Lung microvascular endothelial cell (primary cell): ENCODE measurements at places on chromosomes 13 and 19.

GRCh38 chr19:10195199-10195519 lies 406 bp upstream of the DNMT1 start:
- DNase-seq = no peak

GRCh38 chr19:10037367-10037766 lies 24.1 kb downstream of the RDH8 start:
- DNase-seq = no peak

GRCh38 chr13:29954082-29955028 lies 103.9 kb upstream of the UBL3 start:
- no peak for DNase-seq

DNA sequence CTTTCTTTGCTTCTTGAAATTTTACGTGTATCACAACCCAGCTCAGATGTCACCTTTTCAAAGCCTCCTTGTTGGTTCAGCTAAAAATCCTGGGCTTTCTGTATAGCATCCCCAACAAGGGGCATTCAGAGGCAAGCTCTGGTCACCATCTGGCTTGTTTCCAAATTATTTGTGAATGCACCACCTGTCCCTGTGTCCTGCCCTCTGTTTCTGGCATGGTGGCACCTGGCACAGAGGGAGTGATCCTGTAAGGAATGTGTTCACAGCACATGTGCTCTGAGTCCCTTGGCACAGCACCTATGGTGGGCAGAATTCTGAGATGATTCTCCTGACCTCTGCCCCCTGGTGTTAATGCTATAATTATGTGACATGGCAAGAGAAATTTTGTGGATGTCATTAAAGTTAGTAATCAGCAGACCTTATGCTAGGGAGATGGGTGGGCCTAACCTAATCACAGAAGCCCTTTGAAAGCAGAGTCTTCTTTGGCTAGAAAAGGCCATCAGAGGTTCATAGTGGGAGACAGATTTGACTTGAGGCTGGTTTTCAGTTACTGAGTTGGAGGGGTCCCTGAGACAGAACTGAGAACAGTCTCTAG lies 76.3 kb downstream of the ZNF429 start:
- no peak for DNase-seq

DNA sequence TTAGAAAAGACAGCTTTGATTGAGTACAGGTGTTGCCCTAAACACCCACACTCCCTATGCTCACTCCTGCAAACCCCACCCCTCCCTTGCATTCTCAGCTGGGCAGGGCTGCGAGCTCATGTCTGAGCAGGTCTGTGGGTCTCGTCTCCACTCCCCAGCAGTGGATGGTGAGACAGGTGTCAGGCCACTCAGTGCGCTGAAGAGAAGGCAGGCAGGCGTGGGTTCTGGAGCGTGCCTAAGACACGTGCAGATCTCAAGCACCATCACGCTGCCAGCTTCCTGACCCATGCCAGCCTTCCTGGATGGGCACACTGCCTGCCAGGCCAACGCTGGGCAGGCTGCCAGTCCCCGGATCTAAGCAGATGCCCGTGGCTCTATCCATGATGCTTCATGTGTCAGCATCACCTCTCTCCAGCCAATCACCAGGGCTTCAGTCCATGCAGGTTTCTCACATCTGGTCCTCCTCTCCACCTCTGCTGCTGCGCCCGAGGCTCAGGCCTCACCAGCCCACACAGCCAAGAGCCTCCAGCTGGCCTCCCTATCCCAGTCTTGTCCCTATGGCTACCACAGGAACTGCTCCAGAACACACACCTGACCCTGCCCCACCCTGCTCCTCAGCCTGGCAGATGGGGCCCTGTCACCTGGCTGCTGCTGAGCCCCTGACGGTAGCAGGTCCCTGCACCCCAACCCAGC lies 42.6 kb downstream of the EPS15L1 start:
- no peak for DNase-seq

DNA sequence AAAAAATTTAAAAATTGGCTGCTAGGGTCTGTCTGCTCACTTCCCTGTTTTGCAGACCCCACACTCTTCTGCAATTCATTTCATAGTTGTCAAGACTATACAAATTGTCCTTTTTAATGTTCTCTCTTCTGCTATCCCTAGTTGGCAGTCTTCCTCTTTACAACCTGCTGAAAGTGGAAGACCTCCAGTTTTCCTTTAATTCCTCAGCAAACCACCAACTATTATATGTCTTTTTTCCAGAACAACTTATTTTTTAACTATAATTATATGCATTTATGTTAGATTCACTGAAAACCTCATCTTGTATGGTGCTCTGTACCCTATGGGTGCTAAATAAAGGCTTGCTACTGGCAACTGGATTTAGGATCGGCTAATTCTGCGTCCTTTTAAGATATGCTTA lies 1.1 kb upstream of the PHF11 start:
- DNase-seq = no peak

DNA sequence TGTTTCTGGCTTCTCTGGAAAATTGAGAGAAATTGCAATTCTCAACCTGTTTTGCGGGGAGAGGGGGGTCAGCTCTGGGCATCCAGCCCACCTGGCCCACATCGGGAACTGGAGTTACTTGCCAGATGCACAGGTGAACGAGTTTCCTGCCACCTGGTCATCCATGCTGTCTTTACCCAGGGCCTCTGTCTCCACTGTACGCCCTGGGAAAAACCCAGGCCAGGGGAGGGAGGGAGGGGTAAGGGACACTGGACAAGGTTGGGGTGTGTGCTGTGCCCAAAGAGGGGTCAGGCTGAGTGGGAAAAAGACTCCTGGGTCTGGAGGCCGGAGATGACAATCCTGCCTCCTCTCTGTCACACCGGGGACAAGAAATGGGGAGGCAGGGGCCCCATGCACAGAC lies 307.6 kb downstream of the ZNF536 start:
- DNase-seq = no peak

DNA sequence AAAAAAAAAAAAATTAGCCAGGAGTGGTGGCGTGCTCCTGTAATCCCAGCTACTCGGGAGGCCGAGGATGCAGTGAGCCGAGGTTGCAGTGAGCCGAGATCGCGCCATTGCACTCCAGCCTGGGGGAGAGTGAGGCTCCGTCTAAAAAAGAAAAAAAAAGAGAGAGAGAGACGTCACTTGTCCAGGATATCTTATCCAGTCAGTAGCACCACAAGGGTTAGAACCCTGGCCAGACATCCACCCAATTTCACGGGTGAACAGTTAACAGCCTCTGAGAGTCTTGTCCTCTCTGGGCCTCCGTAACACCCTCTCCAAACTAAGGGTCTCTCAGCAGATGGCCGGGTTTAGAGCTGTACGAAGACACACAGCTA lies 917 bp upstream of the CLPTM1 start:
- DNase-seq = no peak

- no peak for DNase-seq
Measured at GRCh38 chr19:33401683-33402420, 28.3 kb downstream of the CEBPG start.

- no peak for DNase-seq
Measured at GRCh38 chr13:85236413-85236812, 562.8 kb downstream of the SLITRK6 start.

DNA sequence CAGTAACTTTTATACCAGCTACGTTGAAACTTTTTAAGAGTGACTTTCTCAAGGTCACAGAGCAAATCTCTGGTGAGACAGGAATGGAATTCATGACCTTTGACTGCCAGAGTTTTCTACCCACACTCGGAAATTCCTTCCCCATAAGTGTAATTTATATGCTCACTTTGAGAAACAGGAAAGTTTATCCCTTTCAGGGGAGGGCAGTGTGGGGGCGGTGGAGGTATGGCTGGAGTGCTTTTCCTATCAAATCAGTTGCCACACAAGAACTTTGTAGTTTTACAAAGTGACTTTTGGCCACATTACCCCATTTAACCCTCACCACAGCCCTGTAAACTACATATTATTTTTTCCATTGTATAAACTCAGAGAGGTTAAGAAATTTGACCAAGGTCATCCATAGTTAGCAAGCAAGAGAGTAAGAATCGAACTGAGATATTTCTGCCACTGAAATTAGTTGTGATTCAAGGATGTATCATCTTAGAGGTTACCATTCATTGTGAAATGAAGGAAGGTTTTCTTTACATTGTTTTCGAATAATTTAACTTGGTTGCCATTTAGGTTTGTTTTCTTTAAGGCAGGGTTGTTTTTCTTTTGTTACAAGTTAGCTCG lies 5.9 kb downstream of the KLF12 start:
- no peak for DNase-seq

- DNase-seq = no peak
Measured at GRCh38 chr13:59016250-59016649, 1147.5 kb downstream of the DIAPH3 start.

DNA sequence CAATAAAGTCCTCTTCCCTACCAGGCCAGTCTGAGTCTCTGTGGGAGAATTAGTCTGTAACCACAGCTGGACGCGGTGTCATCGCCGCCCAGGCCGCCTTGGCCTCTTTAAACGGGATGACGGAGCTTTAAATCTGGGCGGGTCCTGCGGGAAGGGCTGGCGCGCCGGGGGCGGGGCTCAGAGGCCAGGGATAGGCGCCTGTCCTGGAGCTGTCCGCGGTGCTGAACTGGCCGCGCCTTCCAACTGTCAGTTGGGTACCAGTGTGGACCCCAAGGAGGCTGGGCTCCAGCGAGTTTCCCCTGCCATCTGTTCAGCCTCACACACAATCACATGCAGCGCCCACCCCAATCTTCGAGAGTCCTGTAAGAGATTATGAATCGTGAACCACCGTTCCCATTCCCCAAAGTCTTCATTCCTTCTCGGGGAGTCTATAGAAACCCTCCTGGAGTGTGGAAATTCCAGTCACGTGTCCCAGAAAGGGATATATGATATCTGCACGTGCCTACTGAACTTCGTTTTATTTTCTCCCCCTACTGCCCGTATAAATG lies 11.5 kb downstream of the APLP1 start:
- DNase-seq = peak; percentile 90

DNA sequence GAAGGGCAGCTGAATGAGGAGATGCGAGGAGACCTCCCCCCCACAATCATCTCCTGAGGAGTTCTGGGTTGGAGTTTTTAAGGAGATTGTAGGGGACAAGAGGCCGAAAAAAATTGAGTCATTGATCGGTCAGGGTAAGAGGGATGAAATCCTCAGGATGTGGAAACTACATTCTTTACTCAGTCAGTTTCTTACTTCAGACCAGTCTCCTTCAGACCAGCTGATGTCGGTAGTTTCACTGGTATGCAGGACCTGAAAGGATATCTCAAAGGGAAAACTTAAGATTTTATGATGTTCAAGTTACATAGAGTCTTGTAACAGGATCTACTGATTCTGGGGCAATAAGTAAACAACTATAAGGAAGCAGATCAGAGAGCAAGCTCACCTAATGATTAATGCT lies 51.7 kb upstream of the RFXAP start:
- DNase-seq = no peak

- DNase-seq = no peak
Measured at GRCh38 chr13:74388626-74389025, 254.4 kb upstream of the KLF12 start.

DNA sequence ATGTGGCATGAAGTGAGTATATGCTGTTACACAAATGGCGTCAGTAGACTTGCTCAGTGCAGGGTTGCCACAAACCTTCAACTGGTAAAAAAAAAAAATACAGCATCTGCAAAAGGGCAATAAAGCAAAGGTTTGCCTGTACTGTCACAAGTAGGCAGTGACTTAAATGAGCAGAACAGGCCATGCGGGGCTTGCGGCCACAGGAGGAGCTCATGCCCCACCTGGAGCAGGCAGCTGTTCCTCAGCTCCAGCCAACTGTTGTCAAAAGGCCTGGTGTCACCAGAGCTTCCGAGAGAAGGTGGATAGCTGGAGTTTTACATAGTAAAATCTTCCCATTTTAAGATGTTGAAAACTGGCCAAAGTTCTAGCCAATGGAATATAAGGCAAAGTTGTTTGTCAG lies 7.7 kb downstream of the ATP7B start:
- DNase-seq = no peak

GRCh38 chr19:3124630-3125029 lies 11.2 kb upstream of the GNA15 start:
- DNase-seq = no peak

GRCh38 chr19:2060884-2061494 lies 9.9 kb upstream of the MKNK2 start:
- peak; percentile 67 for DNase-seq

- peak; percentile 39 for DNase-seq
Measured at GRCh38 chr13:74136084-74136658, 2.0 kb upstream of the KLF12 start.

- no peak for DNase-seq
Measured at GRCh38 chr13:23561261-23561660, 9.0 kb upstream of the TNFRSF19 start.

- DNase-seq = peak; percentile 90
Measured at GRCh38 chr13:59461411-59461810, 702.3 kb downstream of the DIAPH3 start.

DNA sequence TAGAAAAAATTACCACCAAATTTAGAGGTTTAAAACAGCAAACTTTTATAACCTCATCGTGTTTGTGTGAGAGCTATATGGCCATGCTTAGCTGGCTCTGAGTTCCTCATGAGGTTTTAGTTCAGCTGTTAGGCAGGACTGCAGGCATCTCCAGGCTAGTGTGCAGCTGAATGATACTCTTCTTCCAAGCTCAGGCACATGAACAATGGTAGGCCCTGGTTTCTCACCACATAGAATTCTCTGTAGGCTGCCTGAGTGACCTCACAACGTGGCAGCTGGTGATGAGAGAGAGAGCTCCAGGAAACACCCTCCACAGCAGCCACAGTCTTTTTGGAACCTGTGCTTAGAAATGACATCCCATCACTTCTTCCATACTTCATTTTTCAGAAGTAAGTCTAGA lies 540.6 kb upstream of the MIR17HG start:
- DNase-seq = no peak

GRCh38 chr13:43569658-43570057 lies 217.1 kb downstream of the ENOX1 start:
- peak; percentile 21 for DNase-seq

DNA sequence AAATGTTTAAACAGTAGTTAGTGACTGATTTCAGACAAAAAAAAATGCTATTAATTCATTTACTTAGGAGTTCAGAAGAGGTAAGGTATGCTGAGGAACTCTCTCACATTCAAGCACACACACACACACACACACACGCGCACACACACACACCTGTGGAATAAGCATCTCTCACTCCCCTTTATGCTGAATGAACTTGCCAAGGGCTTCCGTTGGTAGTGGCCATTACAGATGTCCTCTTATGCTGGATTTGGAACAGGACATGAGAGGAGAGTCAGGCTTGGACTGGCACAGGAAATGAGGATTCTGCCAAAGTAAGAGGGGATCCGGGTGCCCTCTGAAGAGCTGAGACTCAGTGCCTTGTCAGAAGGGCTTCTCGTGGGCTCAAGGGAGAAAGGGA lies 463.4 kb upstream of the MIR17HG start:
- DNase-seq = no peak

GRCh38 chr19:1854542-1855039 lies 6.3 kb upstream of the REXO1 start:
- no peak for DNase-seq

DNA sequence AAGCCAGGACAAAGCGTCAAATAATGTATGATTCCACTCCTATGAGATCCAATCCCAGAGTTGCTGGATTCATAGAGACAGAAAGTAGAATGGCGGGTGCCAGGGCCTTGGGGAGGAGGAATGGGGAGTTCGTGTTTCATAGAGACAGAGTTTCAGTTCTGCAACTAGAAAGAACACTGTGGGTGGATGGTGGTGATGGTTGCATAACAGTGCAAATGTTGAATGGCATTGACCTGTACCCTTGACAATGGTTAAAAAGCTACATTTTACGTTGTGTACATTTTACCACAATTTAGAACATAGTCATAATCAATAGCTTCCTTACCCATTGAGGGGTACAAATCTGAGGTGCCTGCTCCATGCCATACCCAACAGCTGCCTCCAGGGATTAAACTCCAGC lies 33.4 kb downstream of the MBD3L2B start:
- no peak for DNase-seq
